ENCODE measurements at places on chromosomes 12 and 14.

DNA sequence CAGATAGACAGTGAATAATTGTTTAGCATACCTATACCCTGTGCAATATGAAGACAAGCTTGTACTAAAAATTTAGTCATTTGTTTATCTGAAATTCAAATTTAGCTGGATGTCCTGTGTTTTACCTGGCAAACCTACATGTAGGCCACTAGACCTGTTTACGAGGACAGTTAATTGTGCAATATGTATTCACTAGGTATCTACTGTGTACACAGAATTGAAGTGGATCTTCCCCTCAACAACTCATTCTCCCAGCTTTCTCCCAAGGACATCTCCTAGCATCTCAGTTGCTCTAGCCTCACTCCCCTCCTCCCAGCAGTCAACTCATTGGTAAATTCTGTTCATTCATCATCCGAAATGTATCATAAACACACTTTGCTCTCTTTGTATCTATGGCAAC is 25.3 kb downstream of the AK7 start:
- DNase-seq = no peak

DNA sequence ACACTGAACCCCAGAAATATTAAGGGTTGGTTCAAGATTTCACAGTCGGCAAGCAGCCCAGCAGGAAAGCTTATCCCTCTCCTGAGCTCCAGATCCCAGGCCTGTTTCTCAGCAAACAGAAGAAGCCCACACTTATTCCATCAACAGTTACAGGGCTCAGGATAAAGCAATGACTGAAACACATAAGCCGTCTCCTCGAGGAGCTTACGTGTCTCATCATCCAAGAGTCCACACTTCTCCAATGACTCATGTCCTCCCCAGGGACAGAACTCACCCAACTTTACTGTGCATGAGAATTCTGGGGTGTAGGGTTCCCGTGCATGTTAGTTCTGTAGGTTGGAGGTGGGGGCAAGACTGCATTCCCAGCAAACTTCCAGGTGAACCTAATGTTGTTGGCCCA is 31.2 kb downstream of the GSC start:
- no peak for DNase-seq

GRCh38 chr12:131194166-131194565 is 240.5 kb downstream of the ADGRD1 start:
- DNase-seq = peak; percentile 67

DNA sequence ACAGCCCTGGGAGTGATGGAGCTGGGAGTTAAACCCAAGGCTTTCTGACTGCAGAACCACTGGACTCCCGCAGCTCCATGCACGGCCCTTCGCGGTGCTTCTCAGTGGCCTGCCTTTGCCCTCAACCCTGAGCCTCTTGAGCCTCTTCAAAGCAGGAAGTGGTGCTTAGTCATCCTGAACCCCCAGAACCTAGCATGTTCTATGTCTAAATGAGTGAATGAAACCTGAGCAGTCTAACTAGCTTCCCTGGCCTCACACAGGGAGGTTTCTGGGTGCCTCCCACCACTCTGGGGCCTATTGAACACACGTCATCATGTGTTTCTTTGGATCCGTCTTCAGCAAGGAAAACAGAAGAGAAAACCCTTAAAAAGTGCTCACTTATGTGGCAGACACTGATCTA is 117.9 kb upstream of the SFSWAP start:
- DNase-seq = no peak

- DNase-seq = peak; percentile 95
These were observed 44.5 kb downstream of the KDM2B start for GRCh38 chr12:121536054-121536898.

GRCh38 chr12:2156333-2156732 is 103.5 kb downstream of the CACNA1C start:
- no peak for DNase-seq

- DNase-seq = no peak
These were observed 9.5 kb upstream of the NUMB start for GRCh38 chr14:73467800-73468199.

- DNase-seq = no peak
These were observed 15.3 kb downstream of the SDS start for GRCh38 chr12:113388351-113388750.

- DNase-seq = no peak
These were observed 102.0 kb upstream of the PWP1 start for GRCh38 chr12:107583551-107583950.

GRCh38 chr12:39886106-39886505 is 219.8 kb downstream of the SLC2A13 start:
- no peak for DNase-seq

DNA sequence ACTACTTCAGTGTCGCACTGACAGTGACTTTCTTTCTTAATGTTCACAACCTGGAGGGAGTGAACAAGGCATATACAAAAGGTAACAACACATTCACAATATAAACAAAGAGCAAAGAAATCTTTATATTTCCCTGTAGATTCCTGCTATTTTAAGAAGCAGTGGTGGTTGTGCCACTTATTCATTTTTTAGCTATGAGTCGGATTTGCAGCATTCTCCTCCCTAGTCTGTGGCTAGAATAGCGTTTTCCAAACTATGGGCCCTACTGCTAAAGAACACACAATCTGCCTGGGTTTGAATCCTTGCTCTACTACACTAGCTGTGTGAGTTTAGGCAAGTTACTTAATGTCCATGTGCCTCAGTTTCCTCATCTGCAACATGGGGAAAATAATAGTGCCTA is 18.6 kb upstream of the MDM1 start:
- DNase-seq = no peak

GRCh38 chr14:99484106-99484505 is 2.9 kb downstream of the CCNK start:
- DNase-seq = no peak

- DNase-seq = no peak
These were observed 55.4 kb downstream of the PLXNC1 start for GRCh38 chr12:94203796-94204195.

- no peak for DNase-seq
These were observed 40.5 kb downstream of the CD163L1 start for GRCh38 chr12:7403466-7403865.
